ENCODE measurements at places on chromosomes 5 and 9. TPM values are rescaled to one million over a fixed set of nuclear protein-coding genes. Genes with fewer than 3 reads are reported as not detected.

DNA sequence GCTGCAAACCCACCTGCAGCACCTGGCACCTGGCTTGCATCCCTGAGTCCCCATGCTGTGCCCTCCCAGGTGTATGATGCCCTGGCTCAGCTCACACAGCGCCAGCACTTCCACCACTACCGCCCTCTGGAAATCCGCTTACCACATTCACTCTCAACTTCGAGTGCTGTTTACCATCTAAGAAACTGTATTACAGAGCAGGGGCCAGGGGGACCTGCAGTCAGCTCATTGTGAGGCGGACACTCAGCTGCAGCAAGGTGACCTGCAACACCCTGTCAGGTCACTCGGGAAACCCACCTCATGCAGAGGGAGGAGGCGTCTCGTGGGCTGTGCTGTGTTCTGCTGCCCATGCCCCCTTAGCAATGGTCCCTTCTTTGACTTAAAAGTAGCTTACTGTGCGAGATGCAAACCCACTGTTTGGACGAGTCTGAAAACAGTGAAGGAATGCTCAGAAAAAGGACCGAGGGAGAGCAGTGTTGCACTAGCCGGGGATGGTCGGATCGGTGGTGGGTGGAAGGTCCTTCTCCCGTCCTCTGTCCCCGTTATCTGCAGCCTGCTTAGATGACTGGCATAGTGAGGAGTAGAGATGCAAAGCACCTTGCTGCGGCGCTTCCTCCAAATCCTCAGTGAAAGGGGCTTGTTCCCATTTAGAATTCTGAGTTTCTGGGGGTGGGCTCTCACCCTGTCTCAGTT, 55.2 kb upstream of the CTSL start:
- H3K4me3 ChIP-seq = no peak overlapping the region
- H3K36me3 ChIP-seq = peaks cover 2% of the 10 kb centered on the region
- no peak for DNase-seq
- no peak overlapping the region for H3K27ac ChIP-seq
- H3K27me3 ChIP-seq = no peaks in the 10 kb centered on the region

DNA sequence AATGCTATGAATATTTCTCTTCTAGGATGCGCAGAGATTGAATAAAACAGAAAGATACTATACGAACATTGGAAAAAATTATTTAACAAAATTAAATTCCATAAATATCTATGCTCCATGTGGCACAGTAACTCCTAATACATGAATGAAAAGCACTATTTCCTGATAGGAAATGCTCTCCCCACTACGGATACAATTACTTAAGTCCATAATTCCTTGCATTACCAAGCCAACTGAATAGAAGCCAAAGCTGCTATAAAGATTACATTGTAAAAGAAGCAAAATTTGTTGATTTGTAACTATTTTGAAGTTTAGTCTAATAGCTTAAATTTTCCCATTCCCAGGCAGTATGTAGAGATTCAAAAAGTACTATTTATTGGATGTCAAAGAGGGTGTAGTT, 61.8 kb upstream of the SNX2 start:
- H3K4me1 ChIP-seq = no peaks in the 10 kb centered on the region
- H3K36me3 ChIP-seq = no peaks in the 10 kb centered on the region
- no peak overlapping the region for H3K27ac ChIP-seq
- no peak overlapping the region for H3K4me3 ChIP-seq
- H3K27me3 ChIP-seq = no peaks in the 10 kb centered on the region
- DNase-seq = no peak

DNA sequence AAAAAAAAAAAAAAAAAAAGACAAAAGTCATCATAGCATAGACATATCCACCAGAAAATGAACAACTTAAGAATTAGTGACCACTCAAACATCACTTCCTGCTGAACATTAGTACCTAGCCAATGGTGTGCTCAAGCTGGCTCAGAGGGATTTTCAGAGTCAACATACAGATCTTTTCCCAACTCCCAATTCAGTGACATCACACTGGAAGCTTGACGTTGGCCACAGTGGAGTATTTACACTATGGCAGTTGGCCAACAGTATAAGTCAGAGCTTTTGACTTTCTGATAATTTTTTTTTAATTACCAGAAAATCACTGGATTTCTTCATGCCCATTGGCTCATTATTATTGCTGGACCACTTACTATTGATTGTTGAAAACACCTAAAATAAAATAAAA, 383.5 kb downstream of the ARHGEF28 start:
- DNase-seq = no peak
- H3K36me3 ChIP-seq = no peaks in the 10 kb centered on the region
- no peaks in the 10 kb centered on the region for H3K4me1 ChIP-seq
- H3K27ac ChIP-seq = no peak overlapping the region
- H3K27me3 ChIP-seq = no peaks in the 10 kb centered on the region

DNA sequence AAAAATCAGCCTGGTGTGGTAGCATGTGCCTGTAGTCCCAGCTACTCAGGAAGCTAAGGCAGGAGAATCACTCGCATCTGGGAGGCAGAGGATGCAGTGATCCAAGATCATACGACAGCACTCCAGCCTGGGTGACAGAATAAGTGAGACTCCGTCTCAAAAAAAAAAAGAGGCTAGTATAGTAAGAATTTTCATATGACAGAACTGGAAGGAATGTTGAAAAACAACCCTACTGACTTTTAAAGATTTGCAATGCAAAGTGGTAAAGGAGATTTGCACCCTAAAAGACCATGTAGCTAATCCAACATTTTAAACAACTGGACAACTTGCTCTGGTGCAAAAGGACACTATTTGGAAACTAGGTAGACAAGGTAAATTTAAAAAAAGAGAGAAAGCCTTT, 58.1 kb downstream of the SH3PXD2B start:
- H3K27ac ChIP-seq = no peak overlapping the region
- DNase-seq = no peak
- no peaks in the 10 kb centered on the region for H3K27me3 ChIP-seq
- H3K36me3 ChIP-seq = no peaks in the 10 kb centered on the region
- H3K4me3 ChIP-seq = no peak overlapping the region

DNA sequence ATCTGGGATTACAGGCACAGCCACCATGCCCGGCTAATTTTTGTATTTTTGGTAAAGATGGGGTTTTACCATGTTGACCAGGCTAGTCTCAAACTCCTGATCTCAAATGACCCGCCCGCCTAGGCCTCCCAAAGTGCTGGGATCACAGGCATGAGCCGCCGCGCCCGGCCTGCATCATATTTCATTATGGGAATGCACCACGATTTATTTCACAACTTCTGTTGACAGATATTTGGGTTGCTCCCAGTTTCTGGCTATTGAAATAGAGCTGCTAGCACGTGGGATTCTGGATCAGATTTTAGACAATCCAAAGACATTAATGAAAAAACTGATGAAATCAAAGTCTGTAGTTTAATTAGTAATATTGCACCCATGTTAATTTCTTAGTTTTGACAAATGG, 48.4 kb upstream of the FUBP3 start:
- no peak overlapping the region for H3K27ac ChIP-seq
- H3K4me3 ChIP-seq = no peak overlapping the region

GRCh38 chr5:56900858-56901578, 8.4 kb upstream of the SETD9 start:
- H3K27ac ChIP-seq = no peak overlapping the region
- DNase-seq = no peak
- H3K27me3 ChIP-seq = no peaks in the 10 kb centered on the region
- H3K4me1 ChIP-seq = no peaks in the 10 kb centered on the region
- H3K4me3 ChIP-seq = no peak overlapping the region

DNA sequence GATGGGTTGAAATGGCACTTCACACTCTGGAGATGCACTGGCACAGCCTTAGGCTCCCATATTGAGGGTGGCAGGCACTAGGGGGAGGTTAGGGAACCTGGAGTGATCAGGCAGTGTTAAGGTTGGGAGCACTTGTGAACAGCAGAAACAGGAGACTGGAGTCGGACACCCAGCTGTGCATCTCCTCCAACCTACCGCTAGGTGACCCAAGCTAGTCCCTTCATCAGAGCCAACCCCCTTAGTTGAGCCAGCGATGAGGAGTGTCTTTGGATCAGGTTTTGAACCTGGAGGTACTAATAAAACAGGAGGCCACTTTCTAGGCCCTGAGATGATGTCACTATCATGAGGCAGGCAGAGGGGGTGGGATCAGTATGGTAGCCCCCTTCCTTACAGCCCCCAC, 1.7 kb downstream of the ACTL7B start:
- H3K36me3 ChIP-seq = no peaks in the 10 kb centered on the region
- DNase-seq = no peak
- no peaks in the 10 kb centered on the region for H3K27me3 ChIP-seq
- no peaks in the 10 kb centered on the region for H3K4me1 ChIP-seq

DNA sequence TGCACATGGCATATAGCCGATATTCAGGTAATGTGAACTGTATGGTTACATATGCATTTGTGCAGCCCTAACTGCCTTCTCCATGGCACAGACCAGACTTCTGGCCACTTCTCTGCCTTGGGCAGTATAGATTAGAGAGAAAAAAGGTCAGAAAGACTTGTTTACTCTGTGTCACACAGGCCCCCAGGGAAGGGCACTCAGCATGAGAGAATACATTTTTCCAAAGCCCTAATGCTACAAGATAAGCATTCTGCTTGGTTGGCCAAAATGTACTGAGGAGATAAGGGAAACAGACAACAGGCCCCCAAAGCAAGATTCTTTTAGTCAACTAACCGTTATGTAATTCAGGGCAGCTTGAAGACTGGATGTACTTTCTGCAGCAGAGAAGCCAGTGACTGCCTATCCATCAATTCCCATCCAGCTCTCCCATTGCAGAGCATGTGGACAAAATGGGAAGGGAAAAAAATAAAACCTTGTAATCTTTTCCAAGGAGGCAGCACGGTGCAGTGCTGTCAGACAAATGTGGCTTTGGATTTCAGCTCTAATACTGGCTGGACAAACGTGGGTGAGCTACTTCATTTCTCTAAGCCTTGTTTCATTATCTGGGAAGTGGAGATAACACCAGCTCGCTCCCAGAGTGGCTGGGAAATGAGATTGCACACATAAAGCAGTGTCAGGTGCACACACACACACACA, 205.9 kb downstream of the NSG2 start:
- no peak for DNase-seq
- no peak overlapping the region for H3K4me3 ChIP-seq
- H3K27ac ChIP-seq = no peak overlapping the region
- H3K36me3 ChIP-seq = no peaks in the 10 kb centered on the region
- no peaks in the 10 kb centered on the region for H3K4me1 ChIP-seq
- no peaks in the 10 kb centered on the region for H3K27me3 ChIP-seq

- peaks cover 2% of the 10 kb centered on the region for H3K4me1 ChIP-seq
- no peaks in the 10 kb centered on the region for H3K36me3 ChIP-seq
- H3K4me3 ChIP-seq = no peak overlapping the region
These were observed 307.5 kb downstream of the ZNF608 start for GRCh38 chr5:124438903-124439281.

DNA sequence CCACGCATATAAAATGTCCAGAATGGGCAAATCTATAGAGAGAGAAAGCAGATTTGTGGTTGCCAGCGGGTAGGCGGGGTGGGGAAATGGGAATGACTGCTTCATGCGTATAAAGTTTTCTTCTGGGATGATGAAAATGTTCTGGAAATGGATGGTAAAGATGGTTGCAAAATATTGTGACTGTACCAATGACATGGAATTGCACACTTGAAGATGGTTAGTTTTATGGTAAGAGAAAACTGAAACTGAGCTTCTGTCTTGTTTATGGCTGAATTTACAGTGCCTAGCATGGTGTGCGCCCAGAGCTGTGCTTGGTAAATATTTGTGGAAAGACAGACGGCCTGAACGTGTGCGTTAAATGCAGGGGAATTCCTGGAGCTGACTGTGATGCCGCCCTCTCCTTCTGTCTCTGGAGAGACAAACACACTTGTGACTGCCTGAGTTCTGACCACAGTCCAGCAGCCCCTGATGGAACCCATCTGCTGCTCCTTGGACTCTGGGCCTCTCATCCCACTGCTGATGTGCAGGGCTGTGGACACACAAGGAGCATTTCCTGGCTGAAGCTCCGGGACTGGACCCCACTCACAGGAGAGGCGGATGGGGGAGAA, 8.6 kb upstream of the PTGES start:
- no peaks in the 10 kb centered on the region for H3K36me3 ChIP-seq
- H3K4me1 ChIP-seq = no peaks in the 10 kb centered on the region
- no peak overlapping the region for H3K4me3 ChIP-seq
- no peak overlapping the region for H3K27ac ChIP-seq

- H3K4me1 ChIP-seq = peaks cover 7% of the 10 kb centered on the region
- no peaks in the 10 kb centered on the region for H3K27me3 ChIP-seq
- H3K36me3 ChIP-seq = no peaks in the 10 kb centered on the region
- no peak overlapping the region for H3K27ac ChIP-seq
- no peak for DNase-seq
- no peak overlapping the region for H3K4me3 ChIP-seq
These were observed 180.7 kb downstream of the MEF2C start for GRCh38 chr5:88702332-88702731.

- DNase-seq = no peak
- no peaks in the 10 kb centered on the region for H3K27me3 ChIP-seq
- no peak overlapping the region for H3K4me3 ChIP-seq
- no peak overlapping the region for H3K27ac ChIP-seq
These were observed 251.4 kb upstream of the IL12B start for GRCh38 chr5:159581502-159582249.

- H3K27ac ChIP-seq = no peak overlapping the region
- H3K36me3 ChIP-seq = no peaks in the 10 kb centered on the region
- H3K27me3 ChIP-seq = no peaks in the 10 kb centered on the region
- no peak overlapping the region for H3K4me3 ChIP-seq
- DNase-seq = no peak
These were observed 2.9 kb downstream of the AKNA start for GRCh38 chr9:114384836-114385396.

GRCh38 chr5:149811453-149811852, 81.3 kb downstream of the PPARGC1B start:
- H3K27ac ChIP-seq = no peak overlapping the region
- H3K27me3 ChIP-seq = no peaks in the 10 kb centered on the region
- no peaks in the 10 kb centered on the region for H3K36me3 ChIP-seq
- DNase-seq = no peak
- peaks cover 2% of the 10 kb centered on the region for H3K4me1 ChIP-seq
- no peak overlapping the region for H3K4me3 ChIP-seq

- no peaks in the 10 kb centered on the region for H3K27me3 ChIP-seq
- no peak for DNase-seq
- H3K4me3 ChIP-seq = no peak overlapping the region
- H3K36me3 ChIP-seq = no peaks in the 10 kb centered on the region
- H3K4me1 ChIP-seq = peaks cover 7% of the 10 kb centered on the region
These were observed 59.9 kb downstream of the TRIM36 start for GRCh38 chr5:115109840-115110239.

GRCh38 chr5:153480401-153480800, 10.1 kb upstream of the GRIA1 start:
- H3K4me3 ChIP-seq = no peak overlapping the region
- H3K4me1 ChIP-seq = no peaks in the 10 kb centered on the region
- DNase-seq = no peak
- H3K27me3 ChIP-seq = no peaks in the 10 kb centered on the region
- H3K27ac ChIP-seq = no peak overlapping the region

Gene SEMA5A
- total RNA-seq = 8.9 TPM

Gene SPATA6L
- 0.55 TPM for total RNA-seq

Gene CDX1
- total RNA-seq = not detected

Gene FRMD3
- 1.4 TPM for total RNA-seq

Gene TJP2
- total RNA-seq = 135 TPM

Gene IL33
- total RNA-seq = not detected

Gene SLC46A2
- not detected for total RNA-seq
